ENCODE measurements at places on chromosomes 6 and 20.

DNA sequence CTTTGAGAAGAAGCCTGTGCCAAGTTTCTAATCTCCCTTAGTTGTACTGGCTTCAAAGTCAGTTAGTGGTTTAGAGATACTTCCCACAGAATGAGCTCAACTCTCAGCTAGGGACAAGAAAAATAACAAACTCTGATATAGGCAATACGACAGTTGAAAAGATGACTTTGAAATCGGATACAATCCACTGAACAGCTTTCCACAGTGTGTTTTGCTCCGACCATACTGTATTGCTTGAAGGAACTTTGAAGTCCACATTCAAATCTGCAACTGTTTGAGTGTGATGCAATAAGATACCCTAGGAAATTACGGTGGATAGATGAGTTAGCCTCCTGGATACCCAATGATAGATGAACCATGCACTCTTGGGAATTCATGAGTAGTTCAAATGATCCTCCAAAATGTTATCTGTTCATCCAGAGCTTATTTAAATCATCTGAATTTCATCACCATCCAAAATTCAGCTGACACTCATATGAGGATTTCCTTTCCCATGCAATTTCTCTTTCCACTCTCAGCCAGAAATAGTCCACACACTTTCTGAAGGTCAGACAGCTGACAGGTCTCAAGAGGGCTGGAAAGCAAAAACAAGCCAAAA, 443.8 kb downstream of the HAO1 start:
- DNase-seq: no peak

GRCh38 chr6:41266541-41266940, 19.9 kb downstream of the TREM1 start:
- DNase-seq: no peak

DNA sequence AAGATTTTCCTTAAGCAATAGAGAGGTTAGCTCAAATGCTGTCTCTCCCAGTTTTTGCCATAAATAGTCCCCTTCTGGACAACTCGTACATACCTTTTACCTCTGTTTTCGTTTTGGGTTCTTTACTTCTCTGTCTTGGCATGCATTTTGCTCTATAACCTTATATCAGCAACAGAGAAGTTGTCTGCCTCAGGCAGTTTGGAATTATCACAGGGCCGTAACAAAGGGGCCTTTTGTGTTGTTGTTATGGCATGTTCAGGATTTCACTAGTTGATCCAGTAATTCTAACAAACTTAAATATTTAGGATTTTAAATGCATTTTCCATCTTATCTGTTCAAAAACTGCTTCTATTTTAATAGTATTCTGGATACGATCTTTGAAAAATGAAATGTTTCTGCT, 259.8 kb downstream of the CD109 start:
- no peak for DNase-seq

DNA sequence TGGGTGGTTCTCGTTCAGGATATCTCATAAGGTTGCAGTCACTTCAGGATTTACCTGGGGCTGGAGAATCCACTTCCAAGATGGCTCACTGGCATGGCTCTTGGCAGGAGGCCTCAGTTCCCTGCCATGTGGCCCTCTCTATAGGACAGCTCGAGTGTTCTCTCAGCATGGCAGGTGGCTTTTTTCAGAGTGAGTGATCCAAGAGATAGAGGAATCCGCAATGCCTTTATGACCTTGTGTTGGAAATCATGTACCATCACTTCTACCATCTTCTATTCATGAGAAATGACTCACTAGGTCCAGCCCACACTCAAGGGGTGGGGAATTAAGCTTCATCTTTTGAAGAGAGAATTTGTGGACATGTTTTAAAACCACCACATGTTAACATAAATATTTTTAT, 37.8 kb downstream of the PPP1R16B start:
- DNase-seq: no peak

- no peak for DNase-seq
Observed at GRCh38 chr20:20549704-20550103, 162.7 kb downstream of the RALGAPA2 start.

DNA sequence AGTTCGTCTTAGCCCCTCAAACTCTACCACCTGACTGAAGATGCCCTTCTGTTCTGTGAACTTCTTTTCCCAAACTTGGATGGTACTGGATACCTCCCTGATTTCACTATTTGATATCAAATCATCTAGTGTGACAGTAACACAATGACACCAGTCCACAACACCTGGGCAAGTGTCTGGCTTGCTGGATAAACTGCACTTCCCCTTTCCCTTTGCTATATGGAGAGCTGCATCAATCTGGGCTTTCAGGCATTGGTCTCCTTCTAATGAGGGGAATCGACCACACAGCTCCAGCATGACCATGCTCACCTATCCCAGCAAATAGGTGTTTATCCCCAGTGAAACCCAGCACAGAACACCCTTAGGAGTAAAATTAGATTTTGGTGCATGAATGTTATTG, 3.1 kb downstream of the F13A1 start:
- no peak for DNase-seq

DNA sequence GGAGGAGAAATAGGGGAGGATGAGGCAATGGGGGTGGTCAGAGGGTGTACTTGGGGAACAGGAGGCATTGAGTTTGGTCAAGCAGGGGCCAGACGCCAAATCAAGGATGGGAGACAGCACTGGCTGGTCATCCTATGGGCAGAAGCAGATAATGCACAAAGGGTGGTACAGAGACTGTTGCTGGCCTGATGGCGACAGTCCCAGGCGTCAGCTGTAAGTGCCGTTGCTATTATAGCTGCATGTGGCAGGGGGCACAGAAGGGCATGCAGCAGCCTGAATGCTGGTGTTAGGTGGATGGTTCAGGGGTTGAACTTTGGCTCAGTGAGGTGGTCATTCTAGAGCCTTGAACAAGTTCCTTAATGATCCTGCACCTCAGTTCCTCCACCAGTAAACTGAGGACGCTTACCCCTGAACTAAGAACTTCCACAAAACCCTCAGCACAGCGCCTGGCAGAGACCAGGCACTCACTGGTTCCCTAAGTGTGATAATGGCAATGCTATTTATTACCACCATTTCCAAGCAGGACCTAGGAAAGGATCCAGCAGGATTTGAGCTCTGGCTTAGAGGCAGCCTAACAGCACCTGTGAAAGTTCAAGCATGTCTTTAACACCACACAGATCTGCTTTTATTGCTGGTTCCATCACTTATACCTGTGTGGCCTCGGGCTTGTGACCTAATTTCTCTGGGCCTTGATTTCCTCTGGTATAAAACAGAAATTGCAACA, 162.7 kb downstream of the INSM1 start:
- DNase-seq: no peak

DNA sequence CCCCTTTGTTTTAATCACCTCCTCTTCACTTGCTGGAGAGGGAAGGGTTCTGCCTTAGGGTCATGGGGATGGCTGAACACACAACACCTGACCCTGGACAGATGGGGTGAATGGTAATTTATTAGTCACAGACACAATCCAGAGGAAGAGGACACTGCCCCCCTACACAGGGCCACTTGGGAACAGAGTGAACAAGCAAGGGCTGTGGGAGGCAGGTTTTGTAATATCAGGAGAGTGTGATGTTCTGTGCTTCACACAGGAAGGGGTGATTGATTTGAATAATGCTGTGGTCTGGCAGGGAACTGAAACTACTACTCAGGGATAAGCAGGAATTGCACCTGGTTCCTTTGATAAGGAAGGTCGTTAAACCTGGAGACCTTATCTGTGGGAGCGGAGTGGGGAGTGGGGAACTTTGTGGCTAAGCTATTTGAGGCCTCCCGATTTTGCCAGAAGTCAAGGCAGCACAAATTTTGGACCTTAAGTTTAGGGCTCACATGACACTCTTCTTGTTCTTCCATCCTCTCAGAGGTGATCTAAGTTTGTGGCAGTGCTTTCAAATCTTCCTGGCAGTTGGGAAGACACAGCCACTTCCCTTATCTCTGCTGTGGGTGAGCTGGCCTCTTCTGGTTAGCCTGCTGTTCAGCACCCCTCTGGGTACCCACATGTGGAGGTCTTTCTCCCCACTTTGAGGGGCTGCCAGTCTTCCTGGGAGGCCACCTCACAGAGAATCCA, 77.8 kb downstream of the CD164 start:
- no peak for DNase-seq

GRCh38 chr20:49704932-49705336, 8.7 kb downstream of the B4GALT5 start:
- DNase-seq: no peak

GRCh38 chr6:74891349-74891831, 314.5 kb downstream of the COL12A1 start:
- no peak for DNase-seq

DNA sequence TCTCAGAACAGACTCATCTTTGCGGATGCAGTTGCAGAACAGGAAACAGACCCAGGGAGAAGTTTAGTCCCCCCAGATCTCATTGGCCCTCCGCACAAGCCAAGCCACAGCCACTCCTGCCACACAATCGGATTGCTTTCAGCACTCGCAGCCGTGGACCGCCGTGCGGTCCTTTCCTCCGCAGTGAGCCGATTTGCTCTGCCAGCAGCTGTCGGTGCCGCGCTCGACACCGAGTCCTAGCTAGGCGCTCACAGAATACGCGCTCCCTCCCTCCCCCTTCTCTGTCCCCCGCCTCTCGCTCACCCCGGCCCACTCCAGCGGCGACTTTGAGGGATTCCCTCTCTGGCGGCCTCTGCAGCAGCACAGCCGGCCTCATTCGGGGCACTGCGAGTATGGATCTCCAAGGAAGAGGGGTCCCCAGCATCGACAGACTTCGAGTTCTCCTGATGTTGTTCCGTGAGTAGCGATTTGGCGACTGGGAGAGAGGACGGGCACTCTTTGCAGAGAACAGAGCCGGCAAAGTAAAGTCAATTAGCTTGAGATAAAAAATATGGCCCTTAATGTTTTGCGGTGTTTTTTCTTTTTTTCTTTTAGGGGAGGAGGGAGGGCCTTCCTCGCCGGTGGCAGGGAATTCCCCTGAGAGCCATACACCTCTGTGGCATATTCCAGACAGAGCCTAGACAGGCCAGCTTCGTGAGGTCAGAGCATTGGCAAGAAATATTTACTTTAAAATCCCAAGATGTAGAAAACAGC, at the start of gene LAMP5:
Gene LAMP5 (plus strand): TSS at position 130 of the 753 bp plus-strand sequence. CDS start 263 bp downstream, at position 393.
- DNase-seq: peak; percentile 75

DNA sequence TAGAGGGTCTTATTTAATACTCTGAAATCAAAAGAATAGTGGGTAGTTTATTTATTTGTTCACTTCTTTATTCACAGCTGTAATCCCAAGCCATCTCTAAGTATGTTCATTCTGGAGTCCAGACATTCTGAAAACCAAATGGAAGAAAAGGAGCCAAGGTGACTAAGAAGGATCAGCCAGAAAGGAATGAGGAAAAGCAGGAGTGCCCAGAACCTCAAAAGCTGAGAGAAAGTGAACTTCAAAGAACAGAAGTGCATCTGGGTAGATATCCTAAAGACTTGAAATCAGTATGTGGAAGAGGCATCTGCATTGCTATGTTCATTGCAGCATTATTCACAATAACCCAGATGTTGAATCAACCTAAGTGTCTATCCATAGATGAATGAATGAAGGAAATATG, 94.8 kb downstream of the VIP start:
- DNase-seq: no peak

DNA sequence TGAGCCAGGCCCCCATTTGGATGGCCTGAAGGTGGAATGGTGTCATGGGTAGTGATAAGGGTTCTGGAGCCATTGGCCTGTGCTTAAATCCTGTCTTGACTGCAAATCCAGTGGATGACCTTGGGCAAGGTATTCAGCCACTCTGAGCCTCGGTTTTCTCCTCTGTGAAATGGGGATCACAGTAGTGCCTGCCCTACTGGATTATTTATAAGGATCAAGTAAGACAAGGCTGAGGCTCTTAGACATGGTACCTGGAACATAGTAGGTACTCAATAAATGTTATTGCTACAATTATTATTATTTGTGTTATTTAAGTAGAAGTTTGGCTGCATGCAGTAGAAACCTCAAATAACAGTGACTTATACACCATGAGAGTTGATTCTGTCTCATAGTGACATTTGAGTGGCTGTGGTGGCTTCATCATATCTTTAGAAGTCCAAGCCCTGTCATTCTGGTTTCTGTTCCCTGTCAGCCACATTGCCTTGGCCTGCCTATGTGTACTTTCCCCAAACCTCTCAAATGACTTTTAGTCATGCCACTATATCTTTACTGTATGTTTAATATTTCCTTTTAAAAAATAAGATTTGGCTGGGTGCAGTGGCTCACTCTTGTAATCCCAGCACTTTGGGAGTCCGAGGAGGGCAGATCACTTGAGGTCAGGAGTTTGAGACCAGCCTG, 37.6 kb upstream of the CHMP4B start:
- no peak for DNase-seq

- peak; percentile 72 for DNase-seq
Observed at GRCh38 chr6:32439602-32440214, at the start of gene HLA-DRA. Gene HLA-DRA, plus strand, starts transcription at chr6:32439887. Its CDS starts 64 bp downstream, at chr6:32439951.

GRCh38 chr6:130620338-130620781, 206.8 kb upstream of the SMLR1 start:
- no peak for DNase-seq

GRCh38 chr20:363319-364078, 16.6 kb downstream of the NRSN2 start:
- no peak for DNase-seq

DNA sequence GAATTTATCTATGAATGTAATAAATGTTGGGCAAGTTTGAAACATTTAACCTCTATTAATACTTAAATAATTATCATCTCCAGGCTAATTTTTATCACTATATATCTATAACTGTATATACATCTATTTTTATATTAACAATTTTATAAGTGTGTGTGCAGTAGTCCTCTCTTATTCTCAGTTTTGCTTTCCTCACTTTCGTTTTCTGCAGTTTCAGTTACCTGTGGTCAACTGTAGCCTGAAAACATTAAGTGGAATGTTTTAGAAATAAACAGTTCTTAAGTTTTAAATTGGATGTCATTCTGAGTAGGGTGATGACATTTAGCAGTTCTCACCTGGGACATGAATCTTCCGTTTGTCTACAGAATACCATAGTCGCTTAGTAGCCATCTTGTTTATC, 379.4 kb upstream of the MAN1A1 start:
- no peak for DNase-seq

- DNase-seq: no peak
Observed at GRCh38 chr6:53983301-53983700, 127.9 kb upstream of the MLIP start.

GRCh38 chr20:49276161-49276960, 1.5 kb downstream of the ZNFX1 start:
- peak; percentile 23 for DNase-seq

DNA sequence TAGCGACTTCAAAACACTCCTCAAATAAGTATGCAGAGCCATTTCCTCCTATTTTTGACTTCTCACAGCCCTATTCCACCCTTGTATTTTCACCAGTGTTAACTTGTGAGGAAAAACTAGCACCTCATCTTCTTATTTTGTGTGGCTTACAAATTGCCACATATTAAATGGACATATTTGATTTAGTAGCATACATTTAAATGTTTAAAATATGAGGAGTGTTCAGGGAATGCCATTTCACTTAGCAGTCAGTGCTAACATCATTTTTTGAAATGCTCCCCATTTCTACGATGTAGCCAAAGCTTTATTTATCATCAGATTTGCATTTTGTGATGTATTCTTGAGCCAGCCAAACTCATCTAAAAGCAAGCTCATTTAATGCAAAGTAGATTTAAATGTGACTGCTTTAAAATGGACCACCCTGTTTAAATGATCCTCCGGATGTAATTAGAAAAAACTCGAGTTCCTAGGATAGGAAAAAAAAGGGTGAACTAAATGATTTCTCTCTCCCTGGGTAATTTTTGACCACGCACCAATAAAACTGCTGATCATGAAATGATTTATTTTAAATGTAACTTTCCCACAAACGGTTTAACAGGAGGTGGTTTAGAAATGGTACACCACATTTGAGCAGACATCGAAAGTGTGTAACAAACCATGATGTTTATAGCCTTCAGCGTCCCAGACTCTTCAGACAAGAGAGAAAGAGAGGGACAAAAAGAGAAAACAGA, 172.6 kb downstream of the CD83 start:
- DNase-seq: no peak
